ENCODE measurements at places on chromosomes 4 and X.

- no peak for DNase-seq
Observed at GRCh38 chrX:9569876-9570301, 105.0 kb downstream of the TBL1X start.

- no peak for DNase-seq
Observed at GRCh38 chr4:68304731-68305130, 45.2 kb downstream of the YTHDC1 start.

- DNase-seq: no peak
Observed at GRCh38 chrX:153649915-153650782, 3.1 kb downstream of the DUSP9 start.

- no peak for DNase-seq
Observed at GRCh38 chr4:70877556-70877955, 24.6 kb upstream of the MOB1B start.

- DNase-seq: no peak
Observed at GRCh38 chrX:120736989-120737388, 107.1 kb upstream of the C1GALT1C1 start.

DNA sequence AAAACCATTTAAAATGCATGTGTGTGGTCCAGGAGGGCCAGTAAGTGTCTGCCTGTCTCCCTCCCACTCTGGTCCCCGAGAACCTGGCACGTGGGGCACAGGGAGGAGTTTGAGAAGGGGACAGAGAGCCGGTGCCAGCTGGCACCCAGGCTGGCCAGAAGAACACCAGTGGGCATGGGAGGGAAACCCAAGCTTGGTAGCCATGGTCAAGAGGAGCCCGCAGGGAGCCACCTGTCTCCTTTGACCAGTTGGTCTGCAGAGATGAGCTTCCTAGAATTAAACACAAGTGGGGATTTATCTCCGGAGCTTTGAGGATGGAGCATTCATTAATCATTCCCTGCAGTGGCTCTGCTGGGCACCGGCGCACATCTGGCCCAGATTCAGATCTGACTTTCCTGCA is 41.6 kb downstream of the HMX1 start:
- DNase-seq: no peak

DNA sequence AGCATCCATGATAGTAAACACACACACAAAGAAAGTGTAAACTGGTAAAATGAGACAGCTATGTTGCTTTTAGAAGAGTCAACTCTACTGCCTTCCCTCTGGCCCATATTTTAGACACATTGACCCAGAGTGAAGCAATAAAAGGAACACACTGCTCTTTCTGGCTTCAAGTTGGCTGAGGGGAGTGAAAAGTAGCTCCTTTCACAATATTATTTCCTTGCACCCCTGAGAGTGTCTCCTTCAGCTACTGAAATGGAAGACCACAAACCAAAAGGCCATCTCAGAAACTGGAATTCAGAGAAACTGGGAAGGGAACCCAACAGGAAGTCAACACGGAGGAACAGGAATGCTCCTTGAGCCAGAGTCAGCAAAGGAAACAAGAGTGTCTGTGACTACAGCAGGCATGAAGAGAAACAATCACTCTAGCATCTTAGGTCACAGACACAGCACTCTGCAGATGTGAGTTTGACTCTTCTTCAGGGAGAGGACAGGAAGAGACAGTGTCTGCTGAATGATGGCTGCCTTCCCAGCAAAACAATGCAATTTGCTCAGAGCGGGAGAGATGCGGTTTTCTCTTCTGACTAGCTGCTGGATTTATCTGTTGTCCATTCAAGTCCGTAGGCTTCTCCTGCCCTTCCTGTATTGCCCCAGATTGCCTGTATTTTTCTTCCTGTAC is 106.7 kb downstream of the SPATA18 start:
- no peak for DNase-seq

DNA sequence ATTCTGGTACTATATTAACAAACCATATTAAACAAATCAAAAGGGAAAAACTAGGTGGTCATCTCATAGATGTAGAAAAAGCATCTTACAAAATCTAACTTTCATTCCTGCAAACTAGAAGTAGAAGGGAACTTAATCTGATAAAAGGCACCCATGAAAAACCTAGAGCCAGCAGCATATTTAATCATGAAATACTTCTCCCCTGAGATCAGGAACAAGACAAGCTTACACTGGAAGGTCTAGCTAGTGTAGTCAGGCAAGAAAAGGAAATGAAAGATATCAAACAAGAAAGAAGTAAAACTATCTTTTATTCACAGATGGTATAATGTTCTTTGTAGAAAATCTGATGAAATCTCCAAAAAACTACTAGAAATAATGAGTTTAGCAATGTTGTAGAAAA is 41.2 kb downstream of the ATP10D start:
- no peak for DNase-seq

DNA sequence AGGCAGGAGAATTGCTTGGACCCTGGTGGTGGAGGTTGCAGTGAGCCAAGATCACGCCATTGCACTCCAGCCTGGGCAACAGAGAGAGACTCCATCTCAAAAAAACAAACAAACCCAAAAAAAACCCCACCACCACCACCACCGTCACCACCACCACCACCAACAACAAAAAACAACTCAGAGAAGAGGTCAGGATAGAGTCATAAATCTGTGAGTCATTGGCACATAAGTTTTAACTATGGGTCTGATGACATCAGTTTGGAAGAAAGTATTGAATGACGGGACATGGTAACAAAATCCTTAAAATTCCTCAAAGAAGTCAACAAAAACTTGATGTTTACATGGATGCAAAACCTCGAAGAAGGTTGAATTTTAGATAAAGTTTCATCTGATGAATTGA is 288.0 kb upstream of the SFRP2 start:
- DNase-seq: no peak

DNA sequence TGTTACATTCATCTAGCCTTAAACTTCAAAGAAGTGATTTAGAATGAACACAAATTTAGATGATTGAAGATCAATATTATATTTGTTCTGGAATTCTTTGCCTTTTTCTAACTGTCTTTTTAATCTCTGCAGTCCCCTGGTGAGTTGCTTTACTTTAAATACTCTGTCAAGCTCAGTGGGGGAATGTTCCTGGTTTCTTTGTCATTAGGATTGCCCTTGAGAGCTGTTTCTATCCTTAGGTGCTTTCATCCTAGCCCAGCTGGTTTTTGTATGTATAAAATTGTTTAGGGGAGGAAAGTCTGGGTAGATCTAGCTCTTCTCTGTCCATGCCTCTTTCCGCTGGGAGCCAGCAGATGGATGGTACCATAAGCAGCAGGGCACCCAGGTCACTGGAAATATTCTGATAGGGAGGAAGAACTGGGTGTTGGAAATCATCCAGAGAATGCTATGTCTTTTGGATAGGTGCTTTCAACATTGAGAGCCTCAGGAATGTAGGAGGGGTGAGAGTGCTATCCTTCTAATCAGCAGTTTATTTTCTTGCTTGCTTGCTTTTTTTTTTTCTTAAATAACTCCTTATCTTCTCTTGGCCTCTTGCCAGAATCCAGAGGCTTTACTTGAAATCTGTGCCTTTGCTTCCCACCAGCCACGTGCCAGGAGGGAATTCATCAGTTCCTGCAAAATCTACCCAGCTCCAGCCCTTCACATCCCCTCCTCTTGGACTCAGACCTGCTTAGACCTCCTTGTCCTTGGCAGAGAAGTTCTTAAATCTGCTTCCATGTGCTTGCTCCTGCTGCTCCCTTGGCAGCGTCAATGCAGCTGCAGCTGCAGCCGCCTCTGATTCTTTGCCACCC is 215.3 kb upstream of the ANXA3 start:
- DNase-seq: no peak

- DNase-seq: no peak
Observed at GRCh38 chr4:77127837-77128621, 29.0 kb upstream of the CCNG2 start.

DNA sequence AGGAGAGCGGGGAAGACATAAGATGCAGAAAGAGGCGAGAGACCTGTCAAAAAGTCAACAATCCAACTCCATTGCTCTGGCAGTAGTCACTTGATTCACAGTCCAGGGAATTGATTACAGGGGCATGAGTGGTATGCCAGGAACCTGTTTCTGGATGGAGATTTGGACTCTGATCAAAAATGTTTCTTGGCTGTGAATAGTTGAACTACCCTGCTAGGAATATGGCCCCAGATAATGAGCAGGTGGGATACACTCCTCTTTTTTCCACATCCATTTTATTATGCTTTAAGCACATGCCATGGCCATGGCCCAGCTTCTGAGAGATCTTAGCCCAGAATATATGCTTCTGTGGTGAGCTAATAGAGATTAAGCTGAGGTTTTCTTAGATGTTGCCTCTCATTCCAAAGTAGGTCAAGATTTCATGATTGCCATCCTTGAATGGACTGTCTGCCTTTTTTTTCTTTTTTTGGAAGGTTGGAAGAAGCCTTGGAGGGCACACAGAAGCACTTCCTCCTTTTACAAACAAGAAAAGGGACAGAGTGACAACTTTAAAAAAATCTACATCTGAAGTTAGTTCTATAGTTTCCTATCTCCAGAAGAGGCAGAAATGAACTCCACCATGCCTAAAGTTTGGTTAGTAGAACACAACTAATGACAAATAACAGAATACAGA is 121.9 kb downstream of the KIT start:
- DNase-seq: no peak

- no peak for DNase-seq
Observed at GRCh38 chr4:14025111-14025510, 397.6 kb upstream of the BOD1L1 start.

DNA sequence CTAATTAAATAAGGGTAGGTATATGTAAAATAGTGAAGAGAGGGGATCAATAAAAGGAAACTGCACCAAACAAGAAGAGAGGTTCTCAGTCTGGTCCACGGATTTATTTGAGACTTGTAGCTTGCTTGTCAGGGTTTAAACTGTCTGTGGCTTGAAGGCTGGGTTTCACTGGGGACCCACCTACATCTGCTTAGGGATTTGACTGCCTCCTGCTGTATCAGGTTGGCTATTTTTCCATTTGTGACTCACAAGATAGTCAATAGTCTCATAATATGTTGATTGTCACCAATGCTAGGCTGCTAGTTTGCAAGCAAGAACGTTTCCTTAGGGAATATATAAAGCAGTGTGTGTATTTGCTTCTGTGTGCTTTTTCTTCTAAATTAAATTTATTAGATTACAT is 1950.7 kb upstream of the IGFBP7 start:
- DNase-seq: no peak

- DNase-seq: no peak
Observed at GRCh38 chrX:1492421-1493012, 39.8 kb upstream of the ASMTL start.

GRCh38 chrX:37371578-37371991 is 22.4 kb downstream of the PRRG1 start:
- DNase-seq: no peak

GRCh38 chr4:28004520-28004919 is 1143.9 kb downstream of the STIM2 start:
- no peak for DNase-seq
